Testis (tissue), 5 donors: ENCODE measurements at places on chromosomes 2 and 18.

DNA sequence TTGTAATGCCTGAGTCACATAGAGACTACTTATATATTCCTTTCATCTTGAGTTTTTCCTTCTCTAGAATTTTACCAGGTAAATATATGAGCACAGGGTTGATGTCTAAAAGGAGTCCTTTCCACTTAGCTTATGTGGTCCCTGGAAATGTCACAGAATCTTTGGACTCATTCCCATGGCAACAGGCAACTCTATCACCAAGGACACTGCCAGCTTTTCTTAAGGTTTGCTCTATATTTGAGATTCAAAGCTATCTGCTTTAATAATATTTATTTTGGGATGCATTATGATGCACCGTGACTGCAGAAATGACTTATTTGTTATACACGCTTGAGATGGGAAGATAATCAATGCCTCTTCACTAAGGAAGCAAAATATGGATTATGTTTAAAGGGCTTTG lies 363.0 kb downstream of the PLCL1 start:
- DNase-seq: no peak

GRCh38 chr2:212098966-212099365 lies 439.6 kb downstream of the ERBB4 start:
- no peak for DNase-seq

DNA sequence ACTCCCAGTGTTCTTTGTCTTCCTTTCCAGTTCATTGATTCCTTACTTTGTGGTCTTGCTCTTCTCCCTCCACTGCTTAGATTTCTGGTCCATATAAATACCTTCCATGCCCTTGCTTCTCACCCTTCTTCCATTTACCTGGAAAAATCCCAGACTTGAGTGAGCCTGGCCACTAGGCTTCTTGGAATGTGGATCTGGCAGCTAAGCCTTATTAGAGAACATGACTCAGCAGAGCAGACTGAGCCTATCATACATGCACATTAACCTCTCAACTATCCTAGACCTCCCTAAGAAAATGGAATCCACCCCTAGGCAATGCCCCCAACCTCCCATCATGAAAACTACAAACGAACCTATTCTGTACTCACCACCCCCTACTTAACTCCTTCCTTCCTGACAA lies 127.7 kb downstream of the RHBDD1 start:
- DNase-seq: no peak

DNA sequence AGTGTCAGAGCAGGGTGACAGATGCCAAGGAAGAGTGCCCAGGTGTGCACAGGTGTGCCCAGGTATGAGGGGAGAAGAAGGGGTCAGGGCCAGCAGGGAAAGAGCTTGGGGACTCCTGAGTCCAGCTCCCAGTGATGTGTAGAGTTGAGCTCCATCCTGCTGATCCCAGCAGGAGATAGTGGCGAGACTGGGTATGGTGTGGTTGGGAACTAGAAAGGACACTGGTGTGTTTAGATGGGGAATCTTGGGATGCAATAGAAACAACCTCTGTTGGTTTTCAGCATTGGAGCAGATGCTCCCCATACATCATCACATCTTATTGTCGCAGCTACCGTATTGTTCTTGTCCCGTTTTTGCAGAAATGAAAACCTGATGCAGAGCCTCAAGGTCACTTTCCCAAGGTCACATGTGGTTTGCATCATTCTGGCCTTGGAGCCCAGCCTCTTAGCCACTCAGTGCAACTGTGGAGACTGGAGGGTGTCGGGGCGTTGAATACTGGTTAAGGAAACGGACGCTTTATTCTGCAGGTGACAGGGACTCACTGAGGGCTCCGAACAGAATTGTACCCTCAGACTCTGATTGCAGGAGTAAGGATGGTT lies 166.7 kb downstream of the AGAP1 start:
- DNase-seq: no peak
